Sciatic nerve (tissue), 2 donors: ENCODE measurements at places on chromosomes 11 and 22. TPM values are rescaled to one million over a fixed set of nuclear protein-coding genes. Genes with fewer than 3 reads are reported as not detected.

CD3G gene
- total RNA-seq, result 1.2 TPM

OR52I2 gene
- total RNA-seq, result not detected

ALX4 gene
- 1.1 TPM for total RNA-seq

IL18BP gene
- total RNA-seq, result 13.5 TPM

PNPLA3 gene
- total RNA-seq, result 7.8 TPM

OR51B5 gene
- total RNA-seq, result 1.4 TPM

PDE2A gene
- total RNA-seq, result 74.4 TPM

MAJIN gene
- total RNA-seq, result not detected

GDPD4 gene
- total RNA-seq, result not detected

NECTIN1 gene
- total RNA-seq, result 32.3 TPM

DNA sequence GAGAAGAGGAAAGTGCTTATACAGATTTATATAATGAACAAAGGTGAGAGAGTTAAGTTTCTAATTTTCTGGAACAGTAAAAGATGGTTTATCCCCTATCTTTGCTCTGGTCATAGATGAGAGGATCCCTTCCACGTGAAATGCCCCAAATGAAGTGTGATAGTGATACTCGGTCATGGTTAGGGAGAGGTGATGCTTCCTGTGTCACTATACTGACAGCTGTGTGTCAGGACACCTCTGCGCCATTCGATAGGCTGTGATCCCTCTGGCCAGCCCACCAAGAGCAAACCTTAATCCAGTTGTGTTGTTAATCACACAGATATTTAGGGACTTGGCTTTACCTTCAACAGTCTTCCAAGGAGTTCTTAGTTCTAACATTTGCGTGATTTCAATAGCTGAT, 57.7 kb downstream of the NCAM1 start:
- no peak for DNase-seq

DNA sequence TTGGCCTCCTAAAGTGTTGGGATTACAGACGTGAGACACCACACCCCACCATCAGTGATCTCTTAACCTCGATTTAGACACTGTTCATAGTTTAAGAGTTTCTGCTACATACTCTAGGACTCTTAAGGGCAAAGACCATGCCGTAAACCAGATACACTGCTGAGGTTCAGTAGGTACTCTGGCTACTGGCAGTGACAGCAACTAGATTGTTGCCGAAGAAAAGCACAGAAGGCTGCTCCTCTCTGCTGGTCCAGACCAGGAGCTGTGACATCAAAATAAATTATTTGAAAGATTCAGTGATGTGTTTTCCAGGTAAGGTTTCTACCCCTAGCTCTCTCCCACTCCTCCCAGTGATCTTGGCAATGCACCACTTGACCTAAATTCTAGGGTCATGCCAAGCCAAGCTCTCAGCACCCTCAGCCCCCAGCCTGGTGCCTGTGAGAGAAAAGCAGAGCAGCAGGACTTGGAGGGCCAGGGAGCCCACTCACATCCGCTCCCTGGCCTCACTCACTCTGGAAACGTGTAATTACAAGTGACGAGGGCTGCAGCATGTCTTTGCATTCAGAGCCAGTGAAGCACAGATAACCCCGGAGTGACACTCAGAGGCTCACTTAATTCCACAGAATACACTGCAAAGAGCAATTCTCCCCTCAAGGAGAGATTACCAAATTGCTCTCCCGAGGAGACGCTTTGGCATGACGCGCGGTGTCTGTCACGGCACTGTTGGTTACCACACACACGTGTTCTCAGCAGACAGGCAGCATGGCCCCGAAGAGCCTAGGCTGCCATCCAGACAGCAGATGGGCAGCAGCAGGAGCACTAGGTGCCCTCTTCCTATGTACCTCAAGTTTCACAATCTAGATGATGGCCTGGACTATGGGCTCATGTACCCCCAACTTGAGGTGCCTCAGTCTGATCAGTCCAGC, 96.9 kb upstream of the PITPNB start:
- DNase-seq, result peak; percentile 43

- no peak for DNase-seq
These were observed 226.4 kb downstream of the ADAMTS15 start for GRCh38 chr11:130674686-130675308.

- no peak for DNase-seq
These were observed 128.7 kb downstream of the C11orf58 start for GRCh38 chr11:16867097-16867496.

- DNase-seq, result no peak
These were observed 108.9 kb downstream of the SGSM3 start for GRCh38 chr22:40479126-40479800.

DNA sequence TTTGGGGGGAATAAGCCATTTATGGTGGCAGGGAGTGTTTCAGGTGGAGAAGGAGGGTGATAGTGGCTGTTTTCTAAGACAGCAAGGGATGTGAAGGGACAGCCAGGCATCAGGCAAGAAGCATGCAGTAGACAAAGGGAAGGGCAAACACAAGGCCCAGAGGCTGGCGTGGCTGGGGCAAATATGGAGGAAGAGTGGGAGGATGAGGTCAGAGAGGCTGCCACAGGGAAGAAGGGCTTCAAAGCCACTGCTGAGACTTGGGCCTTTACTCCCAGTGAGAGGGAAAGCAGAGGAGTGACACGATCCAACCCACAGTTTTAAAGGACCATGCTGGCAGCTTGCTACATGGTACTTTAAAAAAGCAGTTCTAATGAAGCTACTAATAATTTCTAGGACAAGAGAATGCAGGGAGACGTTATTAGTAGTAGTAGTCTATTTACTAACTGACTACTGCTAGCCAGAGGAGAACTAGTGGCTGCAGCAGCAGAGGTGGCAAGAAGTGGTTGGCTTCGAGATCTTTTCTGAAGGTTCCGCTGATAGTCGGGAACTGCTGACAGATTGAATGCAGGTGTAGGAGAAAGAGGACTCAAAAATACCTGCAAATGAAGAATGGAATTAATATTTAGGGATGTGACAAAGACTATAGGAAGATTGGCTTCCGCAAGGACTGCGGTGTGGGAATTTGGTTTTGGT, 13.7 kb downstream of the KMT5B start:
- DNase-seq, result no peak

- no peak for DNase-seq
These were observed 1.6 kb upstream of the SUSD2 start for GRCh38 chr22:24179478-24180210.

- no peak for DNase-seq
These were observed 68.0 kb upstream of the TCF20 start for GRCh38 chr22:42338479-42338878.

DNA sequence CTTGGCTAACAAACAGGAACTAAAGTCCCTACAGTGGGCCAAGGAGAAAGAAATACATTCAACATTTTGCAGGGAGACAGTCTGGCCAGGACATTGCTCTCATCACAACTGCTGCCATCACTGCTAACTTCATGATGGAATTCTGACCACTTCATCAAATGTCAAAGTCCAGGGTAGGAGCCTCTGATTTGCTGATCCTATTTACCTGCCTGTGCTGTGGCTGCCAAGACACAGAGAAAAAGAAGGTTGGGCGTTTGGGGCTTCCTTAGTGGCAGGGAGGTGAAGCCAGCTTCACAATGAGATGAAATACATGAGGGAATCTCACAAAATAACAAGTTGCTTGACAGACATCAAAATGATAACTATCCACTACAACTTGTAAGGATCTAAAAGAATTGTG, 343.9 kb upstream of the CADM1 start:
- no peak for DNase-seq

DNA sequence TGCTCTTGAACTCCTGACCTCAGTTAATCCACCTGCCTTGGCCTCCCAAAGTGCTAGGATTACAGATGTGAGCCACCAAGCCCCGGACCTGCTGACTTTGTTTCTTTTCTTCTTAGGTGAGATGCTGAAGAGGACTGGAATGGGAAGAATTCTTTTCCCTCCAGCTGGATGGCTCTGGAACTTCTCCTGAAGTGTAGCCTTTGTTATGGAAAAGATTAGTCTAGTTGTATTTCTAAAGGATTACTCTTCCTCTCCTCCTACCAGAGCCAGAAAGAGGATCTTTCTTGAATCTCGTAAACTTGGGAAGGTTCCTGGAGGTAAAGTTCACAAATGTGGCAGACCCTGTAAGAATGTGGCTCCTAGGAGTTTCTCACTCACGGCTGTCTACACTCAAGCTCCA, 95.4 kb upstream of the LARGE1 start:
- DNase-seq, result no peak

GRCh38 chr11:6452219-6452618, 11.4 kb upstream of the HPX start:
- DNase-seq, result no peak

GRCh38 chr11:2669634-2670469, 29.9 kb downstream of the KCNQ1OT1 start:
- no peak for DNase-seq

- DNase-seq, result no peak
These were observed 77.3 kb downstream of the DEUP1 start for GRCh38 chr11:93407777-93408401.

DNA sequence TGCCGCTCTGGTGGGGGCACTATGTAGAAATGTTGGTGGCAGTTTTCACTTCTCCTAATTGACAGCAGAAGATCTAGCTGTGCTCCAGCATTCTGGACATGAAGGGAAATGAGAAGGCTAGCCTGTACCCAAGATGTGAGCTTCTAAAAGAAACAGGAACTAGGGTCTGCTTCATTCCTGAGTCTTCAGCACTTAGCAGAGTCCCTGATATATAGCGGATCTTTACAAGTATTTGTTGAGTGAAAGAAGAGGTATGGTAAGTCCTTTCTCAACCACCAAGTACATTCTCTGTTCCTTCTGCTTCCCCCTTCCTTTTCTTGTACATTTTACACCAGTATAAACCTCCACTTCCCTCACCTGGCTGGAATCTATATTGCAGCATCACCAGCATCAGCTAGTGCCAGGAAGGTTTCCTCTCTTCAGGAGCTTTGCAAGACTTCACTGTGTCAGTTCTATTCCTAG, 408.3 kb upstream of the CADM1 start:
- no peak for DNase-seq

DNA sequence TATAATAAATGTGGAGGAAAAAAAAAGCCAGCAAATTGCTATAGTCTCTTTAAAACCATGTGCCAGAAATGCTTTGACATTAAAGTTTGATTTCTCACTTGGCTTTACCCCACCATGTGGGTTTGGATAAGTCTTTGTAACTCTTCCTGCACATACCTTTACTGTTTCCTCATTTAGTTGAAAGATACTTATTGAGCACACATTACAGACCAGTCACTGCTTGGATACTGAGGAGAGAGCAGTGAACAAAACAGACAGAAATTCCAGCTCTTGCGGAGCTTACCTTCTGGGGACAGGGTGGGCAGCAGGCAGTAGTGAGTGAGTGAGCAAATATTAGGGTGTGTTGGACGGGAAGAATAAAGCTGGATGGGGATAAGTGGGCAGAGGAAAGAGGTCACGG, 13.7 kb downstream of the PACS1 start:
- DNase-seq, result no peak

- no peak for DNase-seq
These were observed 2.0 kb downstream of the CYTH4 start for GRCh38 chr22:37284126-37284804.

GRCh38 chr11:67195971-67196456, 70.3 kb upstream of the GRK2 start:
- DNase-seq, result no peak

- DNase-seq, result no peak
These were observed 15.8 kb downstream of the RAB36 start for GRCh38 chr22:23161029-23161428.

DNA sequence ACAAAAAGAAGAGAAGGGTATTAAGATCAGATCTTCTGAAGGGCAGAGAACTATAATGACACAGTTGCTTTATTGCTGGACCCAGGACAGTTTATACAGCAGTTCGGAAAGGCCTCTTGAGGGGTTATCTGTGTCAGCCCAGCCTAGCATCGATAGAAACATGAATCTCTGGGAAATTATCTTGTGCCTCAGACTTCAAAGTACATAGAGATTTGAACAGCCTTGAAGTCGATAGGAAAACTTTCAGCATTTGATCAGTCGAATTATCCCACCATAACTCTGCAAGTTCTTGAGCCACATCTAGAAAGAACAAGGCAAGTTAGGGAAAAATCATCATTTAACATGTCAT, 2.5 kb upstream of the LMO2 start:
- DNase-seq, result no peak

- no peak for DNase-seq
These were observed 11.0 kb upstream of the OR10D3 start for GRCh38 chr11:124172101-124172500.

DNA sequence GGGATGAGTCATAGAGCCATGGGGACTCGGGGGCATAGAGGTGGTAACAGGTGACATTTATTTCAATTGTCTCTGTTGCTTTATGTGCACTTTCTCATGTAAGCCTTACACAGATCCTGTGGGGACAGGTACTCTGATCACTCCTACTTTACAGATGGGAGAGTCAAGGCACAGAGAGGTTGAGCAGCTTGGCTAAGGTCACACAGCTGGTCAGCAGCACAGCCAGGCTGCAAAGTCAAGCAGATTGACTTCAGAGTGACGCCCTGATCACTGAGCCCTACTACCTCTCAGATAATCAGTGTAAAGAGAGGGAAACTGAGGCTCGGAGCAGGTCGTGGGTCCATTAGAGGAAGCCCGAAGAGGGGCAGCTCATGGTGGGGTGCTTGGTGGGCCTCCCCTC, 3.5 kb downstream of the TMPRSS6 start:
- no peak for DNase-seq

DNA sequence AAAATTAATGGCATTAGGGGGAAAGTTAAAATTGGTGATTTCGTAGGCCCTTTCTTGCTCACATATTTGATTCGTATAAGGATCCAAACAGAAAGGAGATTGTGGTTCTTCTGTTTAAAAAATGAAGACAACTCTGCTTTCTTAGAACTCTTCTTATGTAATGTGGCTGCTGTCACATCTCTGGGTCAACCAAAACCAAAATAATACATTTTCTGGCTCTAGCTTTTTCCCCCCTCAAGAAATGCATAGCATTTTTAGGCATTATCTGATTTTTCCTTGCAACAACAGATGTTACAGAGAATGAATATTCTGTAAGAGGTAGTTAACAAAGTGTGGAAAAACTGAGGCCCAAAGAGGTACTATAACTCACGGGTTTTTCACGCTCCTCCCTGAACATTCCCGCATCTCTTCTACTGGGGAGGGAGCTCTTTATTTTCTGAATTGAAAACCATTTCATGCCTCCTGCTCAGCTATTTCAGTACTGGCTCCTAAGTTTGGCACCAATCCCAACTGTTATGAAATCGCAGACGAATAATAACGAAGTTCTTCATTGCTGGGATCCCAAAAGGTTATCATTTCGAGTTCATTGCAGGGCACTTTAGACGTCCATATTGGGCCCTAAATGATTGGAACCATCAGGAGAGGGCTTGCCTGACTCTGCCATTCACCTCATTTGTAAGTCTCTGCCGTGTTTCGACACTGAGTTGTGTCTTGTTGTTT, 17.1 kb downstream of the GRAP2 start:
- no peak for DNase-seq

GRCh38 chr11:21582791-21583190, 610.1 kb upstream of the ANO5 start:
- no peak for DNase-seq
